ENCODE measurements at places on chromosomes 11 and 22. TPM values are rescaled to one million over a fixed set of nuclear protein-coding genes. Genes with fewer than 3 reads are reported as not detected.

DNA sequence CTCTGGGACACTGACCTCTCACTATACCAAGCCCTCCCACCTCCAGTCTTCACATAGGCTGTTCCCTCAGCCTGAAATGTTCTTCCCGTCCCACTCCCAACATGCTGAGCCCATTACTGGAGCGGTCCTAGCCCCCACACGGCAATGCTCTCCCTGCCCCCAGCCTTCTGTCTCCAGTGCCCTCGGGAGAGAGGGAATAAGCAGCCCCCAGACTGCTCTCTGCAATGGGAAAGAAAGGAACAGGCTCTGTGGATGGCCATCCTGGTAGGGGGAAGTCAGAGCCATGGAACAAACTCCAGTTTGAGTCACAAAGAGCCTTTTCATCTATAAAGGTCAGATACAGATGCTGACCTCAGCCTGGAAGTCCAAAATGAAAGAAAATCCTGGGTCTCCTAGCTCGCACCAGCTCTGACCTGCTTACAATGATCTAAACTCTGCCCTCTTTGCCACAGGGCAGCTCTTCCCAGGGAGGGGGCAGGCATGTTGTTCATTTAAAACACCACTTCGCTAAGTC is 62.6 kb downstream of the FLRT1 start:
- DNase-seq: no peak

DNA sequence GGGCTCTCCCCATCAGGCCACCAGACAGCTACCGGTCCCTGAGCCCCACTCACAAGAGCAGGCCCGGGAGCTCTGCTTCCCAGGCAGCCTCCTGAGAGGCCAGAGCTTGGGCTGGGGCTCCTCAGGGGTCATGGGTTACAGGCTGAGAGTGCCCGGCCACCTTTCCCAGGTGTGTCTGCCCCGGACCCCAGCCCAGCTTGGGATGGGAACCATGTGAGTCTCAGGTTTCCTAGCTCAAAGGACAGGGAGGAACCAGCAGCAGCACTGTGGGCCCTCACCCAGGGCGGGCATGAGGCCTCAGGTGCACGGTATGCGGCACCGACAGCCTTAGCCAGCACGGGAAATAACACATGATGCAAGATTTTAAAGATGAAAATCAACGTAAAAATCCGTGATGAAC is 90.1 kb downstream of the NECTIN1 start:
- no peak for DNase-seq

GRCh38 chr22:21765909-21766529 is 30.4 kb upstream of the YPEL1 start:
- DNase-seq: no peak

DNA sequence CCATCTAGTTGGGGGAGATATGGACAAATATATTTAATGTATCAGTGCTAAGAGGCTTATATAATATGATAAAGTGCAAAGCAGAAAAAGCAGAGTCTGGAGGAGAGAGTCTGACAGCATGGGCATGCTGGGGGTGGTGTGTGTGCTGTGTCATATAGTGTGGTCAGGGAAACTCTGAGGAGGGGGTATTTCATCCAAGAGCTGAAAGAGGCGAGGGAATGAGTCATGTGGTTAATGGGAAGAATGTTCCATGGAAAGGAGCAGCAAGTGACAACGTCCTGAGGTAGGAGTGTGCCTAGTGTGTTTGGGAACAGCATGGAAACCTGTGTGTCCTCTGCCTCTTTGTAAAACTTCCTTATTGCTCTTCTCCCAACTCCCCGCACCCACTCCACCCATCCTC is 38.0 kb downstream of the EIF3F start:
- DNase-seq: no peak

Gene KRTAP5-2
- polyA plus RNA-seq: 0.29 TPM

All from sigmoid colon (tissue), 7 donors.